ENCODE measurements at places on chromosomes 1 and 21. TPM values are rescaled to one million over a fixed set of nuclear protein-coding genes. Genes with fewer than 3 reads are reported as not detected.

Gene DNALI1
- 9.1 TPM for total RNA-seq

Gene CFAP107
- total RNA-seq: not detected

Gene TP73
- total RNA-seq: not detected

Gene ACTL8
- 0.28 TPM for total RNA-seq

Gene CHAF1B
- 4.7 TPM for total RNA-seq

Gene SPOCD1
- total RNA-seq: 42.2 TPM

Gene SPRR1B
- total RNA-seq: not detected

Gene PLPP3
- total RNA-seq: 46.4 TPM

Gene PDC
- total RNA-seq: not detected

Gene ELAPOR1
- 0.28 TPM for total RNA-seq

Gene OLFML2B
- total RNA-seq: 0.56 TPM

Gene RCSD1
- total RNA-seq: not detected

Gene SLFNL1
- total RNA-seq: under 0.01 TPM
